Stimulated activated CD4-positive, alpha-beta T cell treated with anti-CD3 and anti-CD28 coated beads, TNF-alpha, amount 100 ng/mL, for 24 hours (primary cell): ENCODE measurements at places on chromosomes 5 and 9.

DNA sequence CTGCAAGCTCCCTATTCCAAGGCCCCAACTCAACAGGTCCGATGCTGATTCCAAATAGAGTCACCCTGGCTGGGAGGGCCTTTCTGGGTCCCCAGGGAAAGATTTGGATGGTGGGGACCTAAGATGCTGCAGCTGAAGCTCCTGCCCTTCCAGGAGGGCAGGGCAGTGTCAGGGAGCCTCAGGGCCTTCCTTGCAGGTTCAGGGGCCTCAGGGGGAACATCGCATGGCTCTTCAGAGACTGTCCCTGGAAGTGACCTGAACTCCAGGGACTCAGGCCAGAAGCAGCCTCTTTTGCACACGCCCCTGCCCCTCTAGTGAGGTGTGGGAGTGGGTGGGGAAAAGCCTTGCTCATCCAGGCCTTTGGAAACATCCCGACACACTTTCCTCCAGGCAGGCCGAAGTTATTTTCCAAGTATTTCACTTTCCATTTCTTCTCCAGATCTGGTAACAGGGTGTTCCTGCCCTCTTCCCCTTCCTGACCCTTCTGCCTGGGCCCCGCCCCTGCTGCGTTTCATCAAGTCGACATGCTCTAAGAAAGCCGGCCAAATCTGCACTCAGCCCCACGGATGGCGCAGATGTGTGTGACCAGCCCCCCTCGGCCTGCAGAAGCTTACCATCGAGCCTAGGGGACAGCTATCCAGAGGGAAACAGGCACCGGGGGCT lies 159.5 kb downstream of the FGF18 start:
- no peak for DNase-seq

- peak; percentile 24 for DNase-seq
Observed at GRCh38 chr5:35182910-35183535, 47.3 kb downstream of the PRLR start.

DNA sequence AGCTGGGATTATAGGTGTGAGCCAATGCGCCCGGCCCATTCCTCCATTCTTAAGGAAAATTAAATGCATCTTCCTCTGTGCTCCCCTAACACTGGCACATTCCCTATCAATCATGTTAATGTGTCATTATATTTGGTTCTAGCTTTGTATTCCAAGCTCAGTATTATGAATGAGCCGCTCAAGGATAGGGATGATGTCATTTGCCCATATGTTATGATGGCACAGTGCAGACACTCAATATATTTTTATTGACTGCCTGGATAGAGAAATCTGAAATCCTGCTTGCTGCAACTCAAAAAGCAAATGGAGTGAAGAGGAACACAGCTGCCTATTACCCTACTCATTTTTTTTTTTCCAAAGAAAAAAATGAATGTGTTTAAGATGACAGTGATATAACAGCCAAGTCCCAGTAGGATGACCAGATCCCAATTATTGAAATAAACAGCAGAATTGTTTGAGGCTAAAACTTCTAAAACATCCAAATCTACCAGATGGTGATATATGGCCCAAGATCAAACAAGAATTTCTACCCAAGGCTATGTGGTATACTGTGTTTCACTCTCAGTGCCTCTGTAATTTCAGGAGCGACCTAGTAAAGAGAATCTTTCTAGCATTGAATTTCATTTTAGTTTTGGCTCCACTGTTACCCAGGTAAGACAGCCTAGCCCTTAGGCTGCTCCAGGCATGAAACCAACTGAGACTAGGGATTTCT lies 16.3 kb downstream of the SUSD1 start:
- no peak for DNase-seq

DNA sequence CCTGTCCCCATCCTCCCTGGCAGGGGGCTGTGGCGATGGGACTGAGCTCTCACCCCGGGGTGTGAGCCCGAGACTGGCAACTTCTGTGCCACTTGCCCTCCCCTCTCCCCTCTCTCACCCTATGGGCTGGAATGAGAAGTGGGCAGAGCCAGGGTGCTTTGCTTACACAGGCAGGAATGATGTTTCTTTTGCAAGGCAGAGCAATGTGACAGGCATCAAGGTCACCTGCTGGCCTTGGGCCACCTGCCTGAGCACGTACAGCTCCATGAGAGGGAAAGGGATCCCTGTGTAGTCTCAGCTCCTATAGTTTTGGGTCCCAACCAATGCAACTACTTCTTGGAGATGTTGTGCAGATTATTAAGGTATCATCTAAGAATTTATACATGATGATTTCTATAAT lies 252.8 kb upstream of the DAP start:
- no peak for DNase-seq

- DNase-seq = no peak
Observed at GRCh38 chr5:127186657-127187056, 103.9 kb upstream of the MEGF10 start.

GRCh38 chr9:77999231-77999631 lies 32.4 kb downstream of the GNAQ start:
- DNase-seq = no peak

GRCh38 chr9:116059466-116059865 lies 94.1 kb upstream of the PAPPA start:
- no peak for DNase-seq

DNA sequence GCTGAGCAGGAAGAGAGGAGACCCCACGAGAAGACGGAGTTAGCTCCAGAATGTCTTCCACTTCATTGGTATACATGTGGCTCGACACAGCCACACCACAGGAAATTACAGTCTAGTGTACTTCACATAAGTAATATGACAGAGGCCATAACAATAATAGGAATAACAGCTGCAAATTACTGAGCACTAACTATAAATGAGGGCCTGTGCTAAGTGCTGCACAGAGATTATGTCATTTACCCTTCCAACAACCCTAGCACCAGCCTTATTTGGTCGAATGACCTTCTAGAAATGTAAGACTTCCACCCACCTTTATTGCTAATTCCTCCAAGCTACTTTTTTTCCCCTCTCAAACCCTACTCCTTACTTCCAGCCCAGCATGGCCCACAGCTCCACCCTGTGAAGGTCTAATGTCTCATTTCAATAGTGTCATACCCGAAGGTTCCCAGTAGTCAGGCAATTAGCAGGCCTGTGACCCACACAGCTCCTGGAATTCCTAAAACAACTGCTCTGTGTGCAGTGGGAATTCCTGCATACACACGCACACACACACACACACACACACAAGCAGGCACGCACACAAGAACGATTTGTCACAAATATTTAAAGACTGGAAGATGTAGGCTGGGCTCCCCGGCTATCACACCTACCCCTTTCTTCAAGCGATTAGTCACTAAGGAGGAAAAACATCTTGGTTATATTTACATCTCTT lies 134.5 kb downstream of the FRMD3 start:
- no peak for DNase-seq

GRCh38 chr5:144040615-144041305 lies 129.7 kb downstream of the YIPF5 start:
- no peak for DNase-seq

DNA sequence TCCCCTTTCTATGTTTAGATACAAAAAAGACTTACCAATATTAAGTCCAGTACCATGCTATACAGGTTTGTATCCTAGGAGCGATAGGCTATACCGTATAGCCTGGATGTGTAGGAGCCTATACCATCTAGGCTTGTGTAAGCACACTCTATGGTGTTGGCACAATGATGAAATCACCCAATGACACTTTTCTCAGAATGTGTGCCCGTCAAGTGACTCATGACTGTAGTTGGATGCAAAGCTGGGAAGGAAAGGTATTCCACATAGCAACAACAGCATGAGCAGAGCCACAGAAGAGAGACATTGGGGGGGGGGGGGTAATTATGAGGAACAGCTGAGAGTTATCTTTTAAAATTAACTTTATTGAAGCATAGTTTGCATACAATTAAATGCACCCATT lies 63.2 kb downstream of the TTLL11 start:
- no peak for DNase-seq

DNA sequence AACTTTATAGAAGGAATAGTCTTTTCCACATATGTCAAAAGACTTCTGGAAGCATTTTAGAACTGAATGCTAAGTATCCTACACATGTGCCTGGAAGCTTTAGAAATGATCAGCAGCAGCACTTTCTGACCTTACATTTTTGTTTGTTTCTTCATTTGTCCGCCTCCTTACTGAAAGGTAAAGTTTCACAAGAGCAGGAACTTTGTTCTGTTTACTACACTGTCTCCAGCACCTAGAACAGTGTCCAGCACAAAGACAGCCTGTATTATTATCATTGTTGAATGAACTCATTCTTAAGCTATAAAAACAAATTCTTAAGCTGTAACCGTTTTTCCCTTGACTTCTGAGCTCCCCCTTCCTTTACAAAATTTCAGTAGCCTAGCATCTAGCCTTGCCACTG lies 14.8 kb downstream of the PIP5K1B start:
- DNase-seq = no peak

GRCh38 chr9:91374939-91375338 lies 13.2 kb upstream of the AUH start:
- DNase-seq = no peak

- DNase-seq = no peak
Observed at GRCh38 chr5:56861893-56862485, 46.6 kb downstream of the MAP3K1 start.

GRCh38 chr9:37918665-37919170 lies 14.8 kb upstream of the SLC25A51 start:
- no peak for DNase-seq

DNA sequence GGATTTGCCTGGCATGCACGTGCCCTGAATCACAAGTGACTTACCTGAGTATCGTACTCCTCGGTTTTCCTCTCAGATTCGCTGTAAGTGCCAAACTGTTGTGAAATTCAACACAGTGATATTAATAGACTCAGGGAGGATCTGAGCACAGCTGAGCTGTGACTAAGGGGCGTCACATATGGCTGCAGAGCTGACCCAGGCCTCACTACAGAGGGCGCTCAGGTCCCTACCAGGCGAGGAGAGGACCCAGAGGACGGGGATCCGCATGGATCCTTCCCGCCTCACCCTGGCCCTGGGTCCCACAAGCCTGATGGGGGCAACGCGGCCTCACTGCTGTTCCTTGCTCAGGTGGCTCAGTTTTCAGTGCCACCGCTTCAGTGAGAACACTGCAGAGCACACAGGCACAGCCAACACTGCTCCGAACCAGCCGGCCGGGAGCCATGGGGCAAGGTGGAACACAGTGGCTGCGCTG lies 20.1 kb downstream of the CLPTM1L start:
- DNase-seq = no peak

- no peak for DNase-seq
Observed at GRCh38 chr5:69531406-69531801, 28.6 kb upstream of the GTF2H2C start.

DNA sequence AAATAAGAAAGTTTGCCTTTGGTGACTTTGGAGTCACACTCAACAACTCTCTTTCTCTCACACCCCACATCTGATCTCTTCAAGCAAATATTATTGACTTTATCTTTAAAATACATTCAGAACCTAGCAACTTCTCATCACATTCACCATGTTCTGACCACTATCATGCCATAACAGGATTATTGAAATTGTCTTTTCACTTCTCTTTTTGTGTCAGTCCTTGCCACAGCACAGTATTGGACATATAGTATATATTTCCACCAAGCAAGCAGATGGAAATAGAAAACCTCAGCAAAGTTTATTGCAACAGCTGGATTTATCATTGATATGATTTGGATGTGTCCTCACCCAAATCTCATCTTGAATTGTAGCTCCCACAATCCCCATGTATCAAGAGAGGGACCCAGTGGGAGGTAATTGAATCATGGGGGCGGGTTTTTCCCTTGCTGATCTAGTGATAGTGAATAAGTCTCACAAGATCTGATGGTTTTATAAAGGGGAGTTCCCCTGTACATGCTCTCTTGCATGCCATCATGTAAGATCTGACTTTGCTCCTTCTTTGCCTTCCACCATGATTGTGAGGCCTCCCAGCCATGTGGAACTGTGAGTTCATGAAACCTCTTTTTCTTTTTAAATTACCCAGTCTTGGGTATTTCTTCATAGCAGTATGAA lies 26.9 kb upstream of the ITGA1 start:
- peak; percentile 32 for DNase-seq

DNA sequence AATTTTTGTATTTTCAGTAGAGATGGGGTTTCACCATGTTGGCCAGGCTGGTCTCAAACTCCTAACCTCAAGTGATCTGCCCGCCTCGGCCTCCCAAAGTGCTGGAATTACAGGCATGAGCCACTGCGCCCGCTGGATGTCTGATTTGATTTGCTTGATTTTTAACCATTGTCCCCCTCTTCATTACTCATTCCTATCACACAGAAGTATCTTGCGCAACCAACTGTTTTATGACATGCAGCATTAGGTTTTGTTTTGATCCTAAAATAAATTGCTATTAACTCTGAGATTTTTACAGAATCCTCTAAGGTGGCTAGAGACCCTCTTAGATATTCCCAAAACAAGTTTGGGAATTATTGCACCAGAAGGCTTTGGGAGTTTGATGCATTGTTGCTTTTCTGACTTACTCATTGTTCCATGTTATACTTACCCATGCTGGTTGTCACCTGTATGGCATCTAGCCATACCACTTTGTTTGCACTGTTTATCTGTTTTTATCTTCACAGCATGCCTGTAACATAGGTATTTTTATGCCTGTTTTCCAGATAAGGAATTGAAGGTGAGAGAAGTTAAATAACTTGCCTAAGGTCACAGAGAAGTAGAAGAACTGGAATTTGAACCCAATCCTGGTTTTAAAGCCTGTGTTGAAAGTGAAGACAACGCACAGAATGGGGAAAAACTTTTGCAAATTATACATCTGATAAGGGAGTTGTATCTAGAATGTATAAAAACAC lies 35.9 kb upstream of the PWWP2A start:
- DNase-seq = no peak

GRCh38 chr9:127707766-127708165 lies 978 bp downstream of the CFAP157 start:
- peak; percentile 21 for DNase-seq

DNA sequence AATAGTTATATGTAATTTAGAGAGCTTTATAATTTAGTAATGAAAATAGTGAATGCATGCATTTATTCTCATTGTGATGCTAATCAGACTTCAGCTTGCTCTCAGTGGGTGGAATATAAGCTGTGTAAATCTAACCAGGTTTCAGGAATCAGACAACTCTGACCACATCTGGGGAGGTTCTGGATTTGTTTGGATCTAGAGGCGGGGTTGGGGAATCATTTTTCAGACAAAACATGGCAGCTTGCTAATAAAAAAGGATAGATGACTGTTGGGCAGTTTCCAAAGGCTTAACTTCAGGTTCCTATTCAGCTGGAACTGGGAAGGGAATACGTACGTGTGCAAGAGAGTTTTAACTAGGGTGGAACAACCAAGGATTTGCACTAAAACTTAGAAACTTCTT lies 43.2 kb upstream of the MAMDC2 start:
- DNase-seq = no peak

- no peak for DNase-seq
Observed at GRCh38 chr9:124623966-124624734, 117.0 kb upstream of the NR5A1 start.

GRCh38 chr9:136044207-136044970 lies 50.7 kb downstream of the NACC2 start:
- no peak for DNase-seq
